ENCODE measurements at places on chromosomes 11 and 22.

GRCh38 chr11:83363312-83363711, 77.1 kb upstream of the CCDC90B start:
- DNase-seq: peak; percentile 22

DNA sequence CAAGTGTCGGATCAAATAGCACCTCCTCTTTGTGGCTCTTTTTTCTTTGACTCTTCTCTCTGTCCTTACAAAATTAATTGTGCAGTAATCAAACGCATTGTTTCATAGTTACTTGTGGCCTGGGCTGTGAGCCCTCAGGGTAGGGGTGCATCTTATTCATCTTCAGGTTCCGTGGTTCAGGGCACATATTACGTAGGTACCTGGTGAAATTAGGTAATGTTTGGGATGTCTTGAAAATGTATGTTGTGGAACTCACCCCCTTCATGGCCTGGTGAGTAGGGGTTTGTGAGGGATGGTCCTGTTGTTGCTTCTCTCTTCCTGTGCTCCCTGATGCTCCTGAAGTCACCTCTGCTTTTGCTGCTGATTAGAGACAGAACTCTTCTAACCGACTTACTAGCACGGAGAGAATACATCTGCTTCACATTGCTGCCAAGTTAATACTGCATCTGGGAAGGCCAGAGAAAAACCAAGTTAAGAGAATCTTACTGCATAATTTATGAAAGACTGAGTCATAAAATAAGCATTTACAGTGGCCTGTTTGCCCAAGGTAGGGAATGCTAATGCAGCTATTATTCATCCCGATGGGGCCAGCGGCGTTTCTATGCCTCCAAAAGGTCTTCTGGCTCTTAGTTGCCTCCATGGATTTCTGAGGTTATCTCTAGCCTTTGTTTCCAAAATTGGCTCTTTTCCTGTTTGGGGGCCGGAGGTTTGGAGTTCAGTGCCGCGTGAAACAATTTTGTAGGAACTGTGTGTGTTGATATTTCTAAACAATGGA, 66.9 kb downstream of the TBC1D22A start:
- no peak for DNase-seq

DNA sequence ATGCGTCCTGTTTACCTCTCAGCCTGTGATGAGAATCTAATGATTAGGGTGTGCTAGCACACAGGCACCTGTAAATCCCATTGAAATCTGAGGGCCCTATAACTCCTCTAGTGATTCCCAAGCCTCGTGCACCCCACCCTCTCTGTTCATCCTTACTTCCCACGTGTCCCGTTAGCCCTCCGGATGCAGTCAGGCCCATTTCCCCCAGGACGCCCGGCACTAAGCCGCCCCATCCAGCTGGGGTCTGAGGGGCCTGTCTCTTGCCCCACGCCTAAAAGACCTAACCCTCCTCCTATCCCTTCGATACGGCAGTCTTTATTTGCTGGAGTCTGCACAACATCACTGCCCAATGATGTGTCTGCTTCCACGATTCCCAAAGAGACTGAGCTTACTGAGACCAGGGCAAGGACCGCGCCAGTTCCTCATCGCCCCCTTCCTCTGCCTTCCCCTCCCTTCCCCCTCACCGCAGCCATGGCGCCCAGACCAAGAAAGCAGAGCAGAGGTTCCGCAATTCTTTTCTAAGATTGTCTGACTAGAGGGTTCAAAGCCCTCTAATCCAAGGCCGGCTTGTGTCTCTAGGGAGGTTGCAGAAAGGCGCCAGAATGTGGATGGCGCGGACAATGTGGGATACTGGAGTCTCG, 1.1 kb upstream of the FADS2 start:
- DNase-seq: peak; percentile 63

GRCh38 chr11:69663326-69663725, 11.8 kb downstream of the LTO1 start:
- no peak for DNase-seq

- no peak for DNase-seq
These were observed 15.6 kb upstream of the MFRP start for GRCh38 chr11:119361941-119362725.

DNA sequence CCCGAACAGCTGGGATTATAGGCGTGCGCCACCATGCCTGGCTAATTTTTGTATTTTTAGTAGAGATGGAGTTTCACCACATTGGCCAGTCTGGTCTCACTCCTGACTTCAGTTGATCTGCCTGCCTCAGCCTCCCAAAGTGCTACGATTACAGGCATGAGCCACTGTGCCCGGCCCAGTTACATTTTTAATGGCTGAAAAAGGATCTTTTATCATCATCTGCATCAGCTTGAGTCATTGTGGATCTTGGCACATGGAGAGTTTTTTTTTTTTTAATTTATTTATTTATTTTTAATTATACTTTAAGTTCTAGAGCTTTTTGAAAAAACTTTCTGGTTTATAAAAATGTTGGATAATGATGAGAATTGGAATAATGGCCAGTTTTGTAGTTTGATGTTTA, 8.6 kb downstream of the IGHMBP2 start:
- DNase-seq: no peak

DNA sequence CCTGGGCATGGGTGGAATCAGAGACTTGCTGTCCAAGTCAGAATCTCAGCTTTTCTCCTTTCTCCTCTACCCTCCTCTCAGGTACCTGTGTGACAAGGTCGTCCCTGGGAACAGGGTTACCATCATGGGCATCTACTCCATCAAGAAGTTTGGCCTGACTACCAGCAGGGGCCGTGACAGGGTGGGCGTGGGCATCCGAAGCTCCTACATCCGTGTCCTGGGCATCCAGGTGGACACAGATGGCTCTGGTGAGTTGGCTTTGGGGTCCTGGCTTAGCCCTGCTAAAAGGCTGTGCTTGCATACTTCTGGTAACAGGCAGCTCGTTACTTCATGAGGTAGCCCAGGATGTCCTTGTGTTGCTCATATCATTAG, 10.7 kb downstream of the MCM5 start:
- no peak for DNase-seq

- no peak for DNase-seq
These were observed 7.7 kb downstream of the CD44 start for GRCh38 chr11:35146711-35147110.

DNA sequence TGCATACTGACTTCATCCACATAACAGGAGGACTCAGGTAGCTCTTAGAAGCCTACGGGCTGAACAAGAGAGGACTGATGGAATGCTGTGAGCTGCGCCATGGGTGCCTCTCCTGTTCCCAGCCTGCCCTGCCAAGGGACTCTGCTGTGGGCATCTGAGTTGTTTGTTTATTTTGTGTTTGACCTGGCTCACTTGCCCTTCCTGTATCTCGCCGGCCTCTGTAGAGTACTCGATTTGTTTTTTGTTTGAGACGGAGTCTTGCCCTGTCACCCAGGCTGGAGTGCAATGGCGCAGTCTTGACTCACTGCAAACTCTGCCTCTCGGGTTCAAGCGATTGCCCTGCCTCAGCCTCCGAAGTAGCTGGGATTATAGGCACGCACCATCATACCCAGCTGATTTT, 1.8 kb downstream of the TTC38 start:
- DNase-seq: no peak

GRCh38 chr11:91742155-91742554, 482.5 kb upstream of the FAT3 start:
- no peak for DNase-seq

GRCh38 chr22:49671331-49672013, 156.2 kb downstream of the BRD1 start:
- no peak for DNase-seq

DNA sequence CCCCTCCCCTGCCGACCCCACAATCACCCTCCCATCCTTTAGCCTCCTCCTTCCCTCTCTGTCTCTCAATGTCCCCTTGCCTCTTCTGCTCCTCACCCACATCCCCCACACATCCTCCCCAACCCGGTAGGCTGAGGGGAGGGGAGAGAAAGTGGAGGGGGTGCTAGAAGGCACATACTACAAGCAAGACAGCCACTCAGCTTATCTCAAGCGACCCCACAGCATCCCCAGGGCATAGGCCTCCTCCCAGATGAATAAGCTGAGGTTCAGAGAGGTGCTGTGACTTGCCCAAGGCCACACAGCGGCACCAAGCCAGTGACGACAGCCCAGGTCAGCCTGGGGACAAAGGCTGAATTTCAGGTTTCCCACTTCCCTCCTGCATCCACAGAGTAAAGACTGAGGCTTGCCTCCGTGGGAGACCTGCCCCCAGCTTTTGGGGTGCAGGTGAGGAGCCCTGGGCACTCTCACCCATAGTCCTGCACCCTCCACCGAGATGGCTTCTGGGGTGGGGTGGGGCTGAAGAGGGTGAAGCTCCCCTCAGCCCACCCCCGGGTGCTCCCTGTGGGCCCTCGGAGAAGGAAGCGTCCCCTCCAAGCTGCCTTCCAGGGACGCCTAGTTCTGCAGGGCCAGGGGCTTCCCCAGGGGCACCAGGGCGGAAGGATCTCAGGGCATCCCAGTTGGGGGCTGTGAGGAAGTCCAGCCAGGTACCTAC, 511 bp downstream of the RAC2 start:
- DNase-seq: no peak

GRCh38 chr11:7004482-7004881, 15.7 kb downstream of the ZNF214 start:
- no peak for DNase-seq

DNA sequence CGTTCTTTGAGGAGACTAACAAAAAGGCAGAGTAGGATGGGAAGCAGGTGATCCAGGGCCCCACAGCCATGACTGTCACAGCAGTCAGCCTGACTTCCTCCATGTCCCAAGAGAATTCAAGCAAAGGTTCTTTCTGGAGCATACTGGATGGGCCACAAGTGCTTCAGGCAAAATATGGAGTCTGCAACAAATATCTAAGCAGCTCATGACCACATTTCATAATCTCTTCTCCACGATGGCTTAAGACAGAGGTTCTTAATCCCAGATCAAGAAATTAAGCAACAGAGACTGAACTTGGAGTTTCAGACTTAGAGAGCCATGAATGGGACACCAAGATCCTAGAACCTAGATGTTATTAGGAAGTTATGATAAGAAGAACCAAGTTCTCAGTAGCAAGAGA, 31.6 kb downstream of the GUCY1A2 start:
- DNase-seq: no peak

- no peak for DNase-seq
These were observed 44.7 kb upstream of the RTL6 start for GRCh38 chr22:44542561-44543222.

DNA sequence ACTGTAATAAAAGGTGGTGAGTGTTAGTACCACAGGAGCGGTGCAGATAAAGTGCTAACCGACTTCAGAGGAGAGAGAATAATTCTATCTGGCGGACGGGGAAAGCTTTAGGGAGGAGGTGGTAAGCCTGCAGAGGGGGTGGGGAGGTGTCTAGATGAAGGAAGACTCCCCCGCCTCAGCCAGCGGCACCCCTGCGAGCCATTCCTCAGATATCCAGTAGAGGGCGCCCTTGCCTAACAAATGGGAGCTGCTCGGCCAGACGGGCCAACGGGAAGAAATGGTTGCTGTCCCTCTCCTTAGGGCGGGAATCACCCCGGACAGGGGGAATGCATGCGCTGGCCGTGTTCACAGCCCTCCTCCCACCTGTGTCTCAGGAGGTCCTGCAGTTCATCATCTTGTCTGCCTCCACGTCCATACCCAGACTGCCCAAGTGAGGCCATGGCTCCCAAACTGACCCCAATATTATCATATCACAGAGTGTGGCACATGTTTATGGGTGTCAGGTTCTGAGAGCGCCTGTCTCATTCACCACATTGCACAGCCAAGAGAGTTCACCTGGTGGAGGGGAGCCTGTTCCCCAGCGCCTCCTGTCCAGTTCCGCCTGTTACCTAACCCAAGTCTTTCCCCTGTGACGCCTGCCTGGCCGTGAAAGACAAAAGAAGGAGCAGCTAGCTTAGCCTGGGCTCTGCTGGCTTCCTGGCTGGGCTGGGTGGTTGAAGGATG, 85.5 kb downstream of the ST3GAL4 start:
- peak; percentile 57 for DNase-seq

- no peak for DNase-seq
These were observed 30.3 kb downstream of the SAMM50 start for GRCh38 chr22:43985532-43985931.

GRCh38 chr11:120869516-120870011, 154.3 kb upstream of the TBCEL start:
- no peak for DNase-seq

GRCh38 chr11:19208959-19209546, 7.3 kb upstream of the CSRP3 start:
- DNase-seq: no peak

GRCh38 chr22:42716649-42717127, 4.0 kb downstream of the A4GALT start:
- no peak for DNase-seq

- no peak for DNase-seq
These were observed 260.9 kb downstream of the DYNC2H1 start for GRCh38 chr11:103370076-103370475.

GRCh38 chr22:20657963-20658362, 116.0 kb upstream of the SERPIND1 start:
- DNase-seq: no peak

GRCh38 chr22:34414467-34415440, 494.5 kb upstream of the LARGE1 start:
- DNase-seq: peak; percentile 66

DNA sequence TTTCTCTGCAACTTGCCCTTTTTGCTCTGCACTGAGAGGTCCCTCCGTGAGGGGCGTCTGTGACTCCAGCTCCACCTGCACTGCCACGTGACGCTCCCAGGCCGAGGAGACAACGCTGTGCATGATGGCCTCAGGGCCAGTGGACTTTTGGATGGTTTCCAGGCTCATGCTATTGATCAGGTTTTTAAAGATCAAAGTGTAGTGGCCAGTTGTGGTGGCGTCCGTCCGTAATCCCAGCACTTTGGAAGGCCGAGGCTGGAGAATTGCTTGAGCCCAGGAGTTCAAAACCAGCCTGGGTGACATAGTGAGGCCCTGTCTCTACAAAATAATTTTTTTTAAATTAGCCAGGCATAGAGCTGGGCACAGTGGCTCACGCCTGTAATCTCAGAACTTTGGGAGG, 16.1 kb downstream of the RPL3 start:
- no peak for DNase-seq

- no peak for DNase-seq
These were observed 79.3 kb downstream of the KCNA4 start for GRCh38 chr11:29937526-29937925.

GRCh38 chr11:75056814-75057213, 39.9 kb downstream of the OR2AT4 start:
- DNase-seq: no peak

DNA sequence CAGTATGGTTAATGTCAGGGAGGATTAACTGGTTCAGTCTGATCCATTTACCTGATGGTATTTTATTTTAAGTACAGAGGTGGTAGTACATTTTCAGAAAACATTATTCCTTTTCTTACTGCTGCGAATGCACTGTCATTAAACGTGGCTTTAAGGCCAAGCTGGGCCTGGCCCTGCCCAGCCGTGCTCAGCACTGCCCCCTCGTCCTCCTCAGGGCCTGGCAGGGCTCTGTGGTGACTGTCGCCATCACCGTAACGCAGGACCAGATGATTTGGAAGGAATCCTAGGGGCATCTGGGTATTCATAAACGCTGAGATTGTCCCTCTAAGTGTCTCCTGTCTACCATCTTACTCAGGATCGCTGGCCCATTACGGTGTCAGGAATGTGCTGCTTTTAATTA, 302.0 kb downstream of the TBC1D22A start:
- DNase-seq: no peak

Data from SK-N-DZ (cell line).